ENCODE measurements at places on chromosomes 6 and 20.

DNA sequence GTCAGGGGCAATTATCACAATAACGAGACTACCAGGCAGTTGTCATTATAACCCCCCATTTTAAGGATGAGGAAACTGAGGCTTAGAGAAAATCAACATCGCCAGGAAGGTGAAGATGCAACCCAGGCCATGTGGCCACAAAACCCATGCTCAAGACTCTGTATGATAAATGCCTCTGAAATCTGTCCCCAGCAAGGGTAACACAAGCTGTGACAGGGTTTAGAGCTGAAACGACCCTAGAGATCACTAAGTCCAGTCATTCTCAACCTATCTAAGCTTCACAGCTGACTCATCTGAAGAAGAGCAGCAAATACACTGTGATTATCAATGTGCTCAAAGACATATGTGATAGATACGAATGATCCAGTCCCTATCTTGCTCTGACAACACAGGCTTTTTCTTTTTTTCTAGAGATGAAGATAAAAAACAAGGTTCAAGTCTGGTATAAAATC, 47.0 kb downstream of the ARHGAP18 start:
- DNase-seq, result no peak

DNA sequence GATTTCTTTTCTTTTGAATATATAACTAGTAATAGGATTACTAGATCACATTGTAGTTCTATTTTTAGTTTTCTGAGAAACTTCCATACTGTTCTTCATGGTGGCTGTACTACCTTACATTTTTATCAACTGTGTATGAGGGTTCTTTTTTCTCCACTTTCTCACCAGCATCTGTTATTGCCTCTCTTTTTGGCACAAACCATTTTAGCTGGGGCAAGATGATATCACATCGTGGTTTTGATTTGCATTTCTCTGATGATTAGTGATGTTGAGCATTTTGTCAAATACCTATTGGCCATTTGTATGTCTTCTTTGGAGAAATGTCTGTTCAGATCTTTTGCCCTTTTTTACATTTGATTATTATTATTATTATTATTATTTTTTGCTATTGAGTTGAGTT, 86.1 kb upstream of the TCF21 start:
- no peak for DNase-seq

GRCh38 chr6:84141521-84141920, 85.9 kb downstream of the CEP162 start:
- no peak for DNase-seq

- no peak for DNase-seq
These were observed 24.7 kb downstream of the MRPL14 start for GRCh38 chr6:44102527-44102926.

GRCh38 chr6:33505548-33506370, 51.4 kb downstream of the ZBTB9 start:
- DNase-seq, result no peak

- DNase-seq, result no peak
These were observed 166.7 kb downstream of the TTLL2 start for GRCh38 chr6:167491438-167492099.

- DNase-seq, result no peak
These were observed 184.4 kb upstream of the ZNF217 start for GRCh38 chr20:53778041-53778516.

- DNase-seq, result no peak
These were observed 247.3 kb upstream of the PDE10A start for GRCh38 chr6:165910184-165910966.

DNA sequence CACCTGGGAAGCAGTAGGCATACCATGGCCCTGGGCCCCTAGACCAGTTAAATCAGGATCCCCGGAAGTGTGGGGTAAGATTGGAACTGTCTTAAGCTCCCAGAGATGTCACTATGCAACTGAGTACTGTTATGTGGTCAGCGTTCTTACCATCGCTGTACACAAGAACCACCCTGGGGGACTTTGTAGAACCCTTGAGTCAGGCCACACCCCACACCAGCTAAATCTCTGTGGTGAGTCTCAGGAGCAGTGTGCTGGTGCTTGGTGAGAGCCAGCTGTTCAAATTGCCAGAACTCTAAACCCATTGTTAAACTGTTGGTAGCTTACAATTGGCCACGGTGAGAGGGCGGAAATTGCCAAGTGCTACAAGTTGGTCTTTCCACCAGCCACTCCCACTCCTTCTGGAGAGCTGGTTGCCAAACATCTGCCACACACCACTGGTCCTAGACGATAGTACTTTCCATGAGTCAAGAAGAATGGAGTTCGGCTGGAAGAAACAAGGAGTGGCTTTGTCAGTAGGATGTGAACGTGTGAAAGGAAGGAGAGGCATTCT, 80.5 kb upstream of the SYNDIG1 start:
- no peak for DNase-seq

DNA sequence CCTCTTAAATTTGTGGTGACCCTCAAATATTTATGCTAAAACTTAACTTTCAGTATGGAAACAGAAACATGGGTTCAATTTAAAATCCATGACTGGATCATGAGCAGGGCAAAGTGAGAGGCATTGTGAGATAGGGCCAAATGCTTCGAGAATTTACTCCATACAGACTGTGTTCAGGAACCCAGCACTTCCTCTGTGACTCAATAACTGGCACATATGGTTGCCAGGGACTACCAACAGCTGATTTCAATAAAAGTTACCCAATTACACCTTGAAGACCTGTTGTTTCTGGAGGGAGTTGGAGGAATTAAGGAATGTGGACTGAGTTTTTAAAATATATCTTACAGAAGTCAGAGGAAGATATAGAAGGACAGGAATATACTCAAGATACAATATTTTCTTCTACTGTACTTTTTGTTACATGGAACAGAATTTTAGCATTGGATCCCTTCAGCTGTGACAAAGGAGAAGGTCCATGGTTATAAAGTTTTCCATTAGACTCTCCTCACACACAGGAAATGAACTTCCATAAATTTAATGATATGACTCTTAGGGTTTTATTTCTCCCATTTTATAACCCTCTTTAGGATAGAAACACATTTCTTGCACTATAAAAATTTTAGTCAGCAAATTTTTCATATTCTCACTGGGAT, 258.5 kb downstream of the KHDC1L start:
- DNase-seq, result no peak

GRCh38 chr6:324116-324728, 31.9 kb downstream of the DUSP22 start:
- DNase-seq, result no peak

- DNase-seq, result no peak
These were observed 55.8 kb downstream of the KIF6 start for GRCh38 chr6:39669207-39669972.

- DNase-seq, result no peak
These were observed 38.0 kb upstream of the GMPR start for GRCh38 chr6:16200321-16200883.

GRCh38 chr6:22049002-22049401, 247.8 kb downstream of the PRL start:
- DNase-seq, result no peak

DNA sequence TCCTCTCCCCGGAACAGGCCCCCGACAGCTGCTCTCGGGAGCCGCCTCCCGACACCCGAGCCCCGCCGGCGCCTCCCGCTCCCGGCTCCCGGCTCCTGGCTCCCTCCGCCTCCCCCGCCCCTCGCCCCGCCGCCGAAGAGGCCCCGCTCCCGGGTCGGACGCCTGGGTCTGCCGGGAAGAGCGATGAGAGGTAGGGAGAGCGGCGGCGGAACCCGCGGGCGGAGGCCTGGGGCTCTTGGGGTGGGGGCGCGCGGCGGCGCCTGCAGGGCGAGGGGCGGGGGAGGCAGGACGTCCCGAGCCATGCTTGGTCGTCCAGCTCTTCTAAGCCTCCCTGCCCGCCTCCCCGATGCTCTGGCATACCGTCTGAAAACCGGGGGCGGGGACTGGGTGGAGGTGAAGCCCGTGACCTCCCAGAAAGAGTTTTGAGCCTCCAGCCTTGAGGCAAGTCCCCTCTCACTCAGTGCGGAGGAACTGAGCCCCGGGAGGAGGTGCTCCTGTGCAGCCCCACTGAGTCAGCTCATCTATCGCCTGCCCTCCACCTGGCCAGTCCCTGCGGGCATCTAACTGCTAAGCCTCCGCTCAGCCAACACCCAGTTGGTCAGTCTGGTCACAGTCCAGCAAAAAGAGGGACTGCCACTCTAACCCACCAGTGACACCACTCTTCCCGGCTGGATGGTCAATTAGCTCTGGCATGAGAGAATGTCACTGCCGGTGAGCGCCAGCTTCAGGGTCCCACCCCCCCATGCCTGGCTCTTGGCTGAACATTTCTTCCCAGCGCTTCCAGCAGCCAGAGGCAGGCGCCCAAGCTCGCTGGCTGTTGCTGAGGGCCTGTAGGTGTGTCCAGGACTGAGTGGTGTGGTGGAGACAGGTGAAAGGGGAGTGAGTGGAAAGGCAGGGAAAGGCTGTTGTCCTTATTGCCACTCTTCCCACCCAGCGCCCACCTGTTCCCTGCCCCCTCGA, 482 bp downstream of the DDR1 start:
- no peak for DNase-seq

- no peak for DNase-seq
These were observed 445.3 kb upstream of the FLRT3 start for GRCh38 chr20:14782731-14783130.

GRCh38 chr6:4289770-4290320, 154.5 kb upstream of the ECI2 start:
- DNase-seq, result no peak

GRCh38 chr6:90368601-90369000, 72.0 kb upstream of the BACH2 start:
- no peak for DNase-seq

DNA sequence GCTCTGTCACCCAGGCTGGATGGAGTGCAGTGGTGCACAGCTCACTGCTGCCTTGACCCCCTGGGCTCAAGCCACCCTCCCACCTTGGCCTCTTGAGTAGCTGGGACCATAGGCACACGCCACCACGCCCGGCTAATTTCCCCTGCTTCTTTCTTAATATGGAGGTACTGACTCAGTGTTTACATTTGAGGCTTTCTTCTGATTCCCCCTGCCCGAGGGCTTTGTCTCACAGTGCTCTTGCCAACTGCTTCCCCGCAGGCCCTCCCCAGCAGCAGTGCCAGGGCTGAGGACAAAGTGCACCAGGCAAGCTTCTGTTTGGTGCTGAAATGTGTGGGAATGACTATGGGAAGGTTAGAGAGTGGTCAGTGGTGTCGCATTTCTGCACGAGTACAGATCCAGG, 34.8 kb downstream of the NR2E1 start:
- DNase-seq, result no peak

DNA sequence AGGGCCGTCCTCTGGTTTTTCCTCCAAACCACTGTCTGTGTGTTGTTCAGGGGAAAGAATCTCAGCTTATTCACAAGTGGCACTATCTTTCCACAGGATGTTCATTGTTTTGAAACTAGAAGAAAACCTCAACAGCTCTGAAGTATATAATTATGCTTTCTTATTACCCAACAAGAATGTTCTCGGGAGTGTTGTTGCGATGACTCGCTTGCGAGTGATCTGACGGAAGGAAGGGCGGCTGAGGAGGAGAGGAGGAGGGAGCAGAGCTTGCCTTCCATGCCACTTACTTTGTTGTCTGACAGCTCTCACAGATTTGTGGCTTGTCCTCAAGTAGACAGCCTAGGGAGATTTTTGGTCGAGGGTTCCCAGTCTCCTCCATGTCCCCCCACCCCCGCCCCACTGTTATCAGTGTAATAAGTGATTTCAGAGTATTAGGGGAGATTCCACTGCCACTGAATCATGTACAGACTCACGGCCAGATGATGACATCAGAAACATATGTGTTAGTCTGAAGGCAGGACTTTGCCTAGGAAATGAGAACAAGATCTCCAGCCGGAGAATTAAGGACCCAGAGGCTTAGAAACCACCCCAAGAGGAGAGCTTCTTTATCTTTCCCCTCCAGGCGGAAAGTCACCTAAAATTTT, 80.7 kb upstream of the CCN6 start:
- DNase-seq, result no peak

DNA sequence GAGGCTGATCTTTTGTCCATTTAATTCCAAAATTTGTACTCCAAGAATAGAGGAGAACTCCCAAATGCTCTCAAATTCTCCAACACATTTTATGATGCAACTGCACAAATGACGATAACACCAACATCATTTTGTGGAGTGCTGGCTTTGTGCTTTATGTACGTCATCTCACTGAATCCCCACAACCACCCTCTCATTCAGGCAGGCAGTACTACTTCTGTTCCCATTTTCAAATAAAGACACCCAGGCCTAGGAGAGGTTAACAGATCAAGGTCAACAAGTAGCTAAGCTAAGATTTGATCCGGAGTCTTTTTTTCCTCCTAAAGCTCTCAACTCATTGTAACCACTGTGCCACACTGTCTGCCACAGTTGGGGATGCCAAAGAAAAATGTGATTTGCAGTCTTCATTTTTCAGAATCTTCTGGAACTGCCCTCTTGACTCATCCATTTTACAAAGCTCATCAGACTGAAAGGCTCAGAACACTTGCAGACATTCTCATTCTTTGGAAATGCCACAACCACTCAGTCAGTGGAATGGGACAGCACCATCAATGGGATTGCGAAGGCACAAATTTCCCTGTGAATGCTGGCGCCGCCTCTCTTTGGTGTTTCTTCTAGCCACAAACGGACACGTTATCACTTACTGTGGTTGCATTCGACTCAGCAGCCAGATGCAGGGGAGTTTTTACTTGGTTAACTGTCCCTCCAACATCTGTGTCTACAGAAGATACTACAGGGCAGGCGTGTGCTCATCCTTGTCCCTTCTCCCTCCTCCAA, 184.4 kb downstream of the GJA10 start:
- DNase-seq, result no peak

DNA sequence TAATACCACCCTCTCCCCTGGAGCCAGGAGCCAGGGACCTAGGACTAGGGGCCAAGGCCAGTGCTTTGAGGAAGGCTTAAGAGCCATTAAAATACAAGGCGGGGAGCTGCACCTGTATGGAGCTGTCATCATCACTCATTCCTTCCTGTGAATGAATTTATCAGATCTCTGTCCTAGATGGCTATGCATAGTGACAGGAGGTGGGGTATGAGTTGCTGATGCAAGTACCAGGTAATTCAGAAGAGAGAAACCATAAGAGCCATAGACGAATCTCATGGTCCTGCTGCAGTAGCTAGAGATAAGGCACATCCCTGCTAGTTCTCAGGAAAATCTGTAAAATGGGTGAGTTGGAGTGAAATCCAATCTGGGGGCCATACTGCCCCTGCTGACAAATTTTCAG, 10.3 kb downstream of the GRM4 start:
- no peak for DNase-seq

DNA sequence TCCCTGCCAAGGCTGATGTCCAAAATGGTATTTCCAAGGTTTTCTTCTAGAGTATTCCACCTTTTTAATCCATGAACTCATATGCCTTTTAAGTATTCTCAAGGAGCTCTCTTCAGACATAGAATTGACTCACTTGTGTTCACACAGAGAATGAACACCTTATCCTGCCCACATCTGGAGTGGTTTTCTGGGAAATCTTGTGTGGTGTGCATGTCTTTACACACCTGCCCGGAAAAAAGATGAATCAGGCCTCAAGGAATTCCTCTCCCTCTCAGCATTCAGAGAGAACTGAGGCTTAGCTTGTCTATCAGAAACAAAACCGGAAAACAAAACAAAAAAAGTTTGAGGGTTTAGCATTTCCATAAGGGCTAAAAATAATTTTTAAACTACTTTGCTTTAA, 148.8 kb downstream of the TFAP2A start:
- no peak for DNase-seq
